ENCODE measurements at places on chromosomes 11 and 22. TPM values are rescaled to one million over a fixed set of nuclear protein-coding genes. Genes with fewer than 3 reads are reported as not detected.

Gene TYR
- total RNA-seq, result not detected

Gene C11orf52
- 1.5 TPM for total RNA-seq

Gene FAM181B
- total RNA-seq, result 0.49 TPM

- DNase-seq, result no peak
Measured at GRCh38 chr22:31106001-31106571, 1.3 kb downstream of the SELENOM start.
